Endodermal cell (in vitro differentiated cells): ENCODE measurements at places on chromosomes 4 and X. TPM values are rescaled to one million over a fixed set of nuclear protein-coding genes. Genes with fewer than 3 reads are reported as not detected.
A peak's percentile ranks its signal among the peaks of the same experiment; 100 is the strongest.

- no peak for DNase-seq
- H3K4me1 ChIP-seq: no peaks in the 10 kb centered on the region
- H3K27me3 ChIP-seq: no peaks in the 10 kb centered on the region
- no peak overlapping the region for H3K27ac ChIP-seq
- no peak overlapping the region for H3K4me3 ChIP-seq
- H3K36me3 ChIP-seq: no peaks in the 10 kb centered on the region
Observed at GRCh38 chrX:129125122-129125914, 398.0 kb downstream of the SMARCA1 start.

- H3K27ac ChIP-seq: no peak overlapping the region
- peak overlapping the region; percentile 86 for H3K4me3 ChIP-seq
- no peaks in the 10 kb centered on the region for H3K36me3 ChIP-seq
Observed at GRCh38 chr4:1855333-1856070, 454 bp downstream of the LETM1 start.

DNA sequence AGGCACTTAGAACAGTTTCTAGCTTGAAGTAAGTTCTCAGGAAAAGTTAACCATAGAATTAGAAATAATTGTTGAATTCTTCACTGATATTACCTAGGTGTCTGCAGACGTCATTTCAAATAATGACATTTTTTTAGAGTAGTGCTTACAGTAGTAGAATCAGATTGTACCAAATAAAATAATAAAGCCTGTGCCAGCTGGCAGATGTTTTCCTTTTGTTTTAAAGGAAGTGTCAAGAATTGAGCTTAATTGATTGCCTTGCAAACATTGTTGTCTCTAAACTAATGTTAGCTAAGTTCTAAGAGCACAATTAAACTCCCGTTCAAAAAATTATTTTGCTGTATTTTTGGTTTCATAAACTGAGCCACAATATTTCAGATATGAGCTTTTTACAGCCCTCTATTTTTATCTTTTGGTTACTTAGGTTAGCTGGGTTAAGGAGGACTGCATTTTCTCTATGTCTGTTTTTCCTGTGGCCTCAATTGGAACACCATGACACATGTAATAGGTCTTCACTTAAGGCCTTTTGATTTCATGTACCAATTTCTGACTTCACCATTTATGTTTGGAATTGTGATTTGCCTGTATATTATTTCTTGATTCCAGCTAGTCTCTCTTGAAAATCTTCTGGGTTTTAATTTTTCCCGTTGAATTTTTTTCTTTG lies 64.2 kb downstream of the DCUN1D4 start:
- H3K27ac ChIP-seq: no peak overlapping the region
- H3K4me1 ChIP-seq: peaks cover 7% of the 10 kb centered on the region
- no peak overlapping the region for H3K4me3 ChIP-seq
- H3K27me3 ChIP-seq: no peaks in the 10 kb centered on the region

GRCh38 chr4:187478292-187479140 lies 517.1 kb upstream of the ZFP42 start:
- no peak overlapping the region for H3K27ac ChIP-seq
- no peak overlapping the region for H3K4me3 ChIP-seq
- H3K4me1 ChIP-seq: peaks cover 5% of the 10 kb centered on the region
- H3K27me3 ChIP-seq: no peaks in the 10 kb centered on the region

ZCCHC13 gene
- not detected in 2 replicates for total RNA-seq

ELF4 gene
- total RNA-seq: 2.5 to 2.8 TPM (median 2.7 TPM) in 3 replicates
